ENCODE measurements at places on chromosomes 12 and 14.

GRCh38 chr12:26617513-26617912 lies 215.5 kb downstream of the ITPR2 start:
- no peak for DNase-seq

GRCh38 chr14:74616996-74617700 lies 5.1 kb upstream of the LTBP2 start:
- no peak for DNase-seq

GRCh38 chr14:93789228-93790130 lies 1.2 kb upstream of the PRIMA1 start:
- no peak for DNase-seq

GRCh38 chr12:49212572-49212971 lies 23.7 kb upstream of the TUBA1A start:
- no peak for DNase-seq

DNA sequence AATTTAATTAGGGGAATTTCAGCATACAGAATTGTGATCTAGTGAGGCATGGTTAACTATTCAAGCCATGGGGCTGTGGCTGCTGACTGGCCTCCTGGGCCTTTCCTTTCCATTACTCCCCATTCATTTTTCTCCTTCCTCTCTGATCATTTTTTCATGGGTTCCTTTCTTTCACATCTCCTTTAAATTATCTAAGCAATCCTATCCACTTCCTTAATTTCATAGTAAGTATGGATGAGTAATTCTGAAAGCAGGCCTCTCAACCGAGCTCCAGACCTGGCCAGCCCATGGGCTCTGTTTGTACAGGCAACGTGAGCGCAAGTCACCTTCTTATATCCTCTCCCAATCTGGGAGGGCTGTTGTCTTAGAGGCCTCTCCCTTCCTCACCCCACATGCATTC lies 13.4 kb downstream of the CKAP4 start:
- DNase-seq: no peak

DNA sequence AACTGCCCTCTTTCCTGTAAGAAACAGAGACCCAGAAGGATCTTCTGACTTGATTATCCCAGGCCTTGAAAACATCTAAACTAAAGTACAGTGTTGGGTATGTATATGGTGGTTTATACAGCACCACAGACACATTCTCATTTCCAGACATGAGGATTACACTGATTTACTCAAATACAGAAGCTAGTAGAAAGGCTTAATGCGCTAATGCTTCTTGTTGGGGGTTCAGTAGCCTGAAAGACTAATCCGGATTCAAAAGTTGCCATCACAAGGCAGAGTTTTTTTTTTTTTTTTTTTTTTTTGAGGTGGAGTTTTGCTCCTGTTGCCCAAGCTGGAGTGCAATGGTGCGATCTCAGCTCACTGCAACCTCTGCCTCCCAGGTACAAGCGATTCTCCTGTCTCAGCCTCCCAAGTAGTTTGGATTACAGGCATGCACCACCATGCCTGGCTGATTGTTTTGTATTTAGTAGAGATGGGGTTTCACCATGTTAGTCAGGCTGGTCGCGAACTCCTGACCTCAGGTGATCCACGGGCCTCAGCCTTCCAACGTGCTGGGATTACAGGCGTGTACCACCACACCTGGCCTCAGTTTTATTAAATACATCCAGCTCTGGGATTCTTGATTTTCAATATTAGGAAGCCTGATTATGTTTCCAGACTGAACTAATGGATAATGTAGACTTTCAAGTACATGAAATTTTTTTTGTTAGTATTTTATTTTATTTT lies 46.3 kb upstream of the HECTD1 start:
- no peak for DNase-seq

GRCh38 chr12:109150124-109150640 lies 33.8 kb downstream of the ACACB start:
- DNase-seq: no peak

DNA sequence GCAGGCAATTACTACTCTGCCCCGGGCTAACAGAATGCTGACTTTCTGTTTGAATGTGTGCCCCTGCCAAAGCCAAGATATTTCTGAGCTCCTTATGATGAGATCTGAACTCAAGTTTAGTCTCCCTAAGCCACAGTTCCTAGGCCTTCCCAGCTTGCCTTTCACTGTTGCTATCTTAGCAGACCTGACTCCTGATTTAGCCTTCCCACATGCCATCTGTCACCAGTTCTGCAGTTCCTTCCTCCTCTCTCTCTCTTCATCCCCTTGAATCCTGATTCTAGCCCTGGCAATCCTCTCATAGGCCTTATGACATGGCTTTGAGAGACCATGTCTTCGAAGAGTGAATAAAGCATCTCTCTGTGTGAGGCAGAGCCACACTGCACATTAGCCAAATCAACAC lies 12.5 kb upstream of the SAMD4A start:
- DNase-seq: no peak

- no peak for DNase-seq
Observed at GRCh38 chr12:16349131-16349460, 1.7 kb downstream of the MGST1 start.

DNA sequence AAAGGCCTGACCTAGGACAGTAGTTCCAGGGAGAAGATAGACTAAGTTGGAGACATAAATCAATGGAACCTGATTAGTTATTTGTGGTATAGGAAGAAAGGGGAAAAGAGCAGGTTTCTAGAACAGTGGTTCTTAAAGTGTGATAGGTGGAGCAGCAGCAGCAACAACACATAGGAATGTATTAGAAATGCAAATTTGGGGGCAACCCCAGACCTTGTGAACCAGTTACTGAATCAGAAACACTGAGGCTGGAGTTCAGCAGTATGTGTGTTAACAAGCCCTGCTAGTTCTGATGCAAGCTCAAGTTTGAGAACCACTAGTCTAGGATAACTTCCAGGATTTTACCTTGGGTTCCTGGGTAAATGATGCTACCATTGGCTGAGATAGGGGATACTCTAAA lies 308.7 kb downstream of the EMP1 start:
- no peak for DNase-seq

DNA sequence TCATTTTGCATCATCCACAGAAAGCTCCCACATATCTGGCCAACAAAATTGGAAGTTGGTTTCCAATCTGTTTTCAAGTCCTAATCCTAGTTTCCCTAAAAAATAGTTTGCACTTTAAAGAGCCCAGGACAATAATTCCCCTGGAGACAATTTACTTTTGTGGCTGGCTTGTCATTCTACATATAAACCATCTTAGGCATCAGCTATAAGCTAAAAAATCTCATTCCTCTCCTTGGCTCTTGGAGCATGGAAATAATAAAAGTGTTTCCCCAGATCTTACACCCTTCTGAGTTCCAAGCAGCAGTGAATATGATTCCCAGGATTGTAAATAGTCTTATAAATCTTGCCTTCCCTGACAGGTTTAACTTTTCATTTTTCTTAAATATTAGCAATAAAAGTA lies 89.1 kb upstream of the NUDT4 start:
- DNase-seq: no peak

GRCh38 chr14:53969326-53969725 lies 12.7 kb upstream of the BMP4 start:
- no peak for DNase-seq

DNA sequence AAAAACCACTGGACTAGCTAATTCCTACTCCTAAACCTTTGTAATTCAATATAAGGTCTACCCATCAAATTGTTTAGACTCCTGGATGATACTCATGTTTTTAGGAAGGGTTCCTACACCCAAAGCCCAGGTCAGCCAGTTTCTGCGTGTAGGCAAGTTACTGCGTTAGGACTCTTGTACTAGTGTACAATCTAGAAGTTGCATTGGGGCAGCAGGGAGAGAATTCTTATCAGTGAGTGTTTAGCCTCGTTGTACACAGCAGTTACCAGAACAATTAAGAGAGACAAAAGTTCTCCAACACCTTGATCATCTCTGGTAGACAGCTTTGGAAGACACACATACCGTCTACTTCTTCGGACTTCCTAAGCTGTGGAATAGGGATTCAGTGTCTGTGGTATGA lies 29.2 kb downstream of the FBXL14 start:
- DNase-seq: no peak

DNA sequence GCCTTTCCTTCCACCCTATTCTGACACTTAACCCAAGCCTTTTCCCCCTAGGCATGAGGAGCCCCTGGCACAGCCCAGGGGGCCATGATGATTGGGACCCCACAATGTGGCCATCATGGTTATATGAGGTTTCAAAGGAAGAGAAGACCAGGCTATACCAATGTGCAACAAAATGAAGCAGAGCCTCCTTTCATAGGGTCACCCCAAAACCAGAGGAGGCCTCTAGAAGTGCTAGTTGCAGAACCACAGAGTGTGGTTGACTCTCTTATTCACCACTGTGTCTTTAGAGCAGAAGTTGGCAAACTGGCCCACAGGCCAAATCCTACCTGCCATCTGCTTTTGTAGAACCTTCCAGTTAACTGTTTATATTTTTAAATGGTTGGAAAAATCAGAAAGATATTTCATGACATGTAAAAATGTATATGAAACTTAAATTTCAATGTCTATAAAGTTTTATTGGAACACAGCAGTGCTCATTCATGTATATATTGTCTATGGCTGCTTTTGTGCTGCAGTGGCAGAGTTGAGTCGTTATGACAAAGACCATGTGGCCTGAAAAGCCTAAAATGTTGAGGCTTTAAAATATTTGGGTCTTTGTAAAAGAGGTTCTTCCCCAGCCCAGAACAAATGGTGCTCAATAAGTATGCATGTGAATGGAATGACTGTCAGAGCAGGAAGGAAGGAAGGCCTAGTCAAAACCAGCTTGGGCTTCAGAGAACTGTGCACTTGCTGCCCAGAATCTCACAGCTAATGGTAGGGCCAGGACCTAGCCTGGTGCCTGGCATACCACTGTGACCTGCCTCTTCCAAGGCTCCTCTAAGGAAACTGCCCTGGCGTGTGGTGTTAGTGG lies 49.2 kb downstream of the SUSD6 start:
- DNase-seq: no peak

- no peak for DNase-seq
Observed at GRCh38 chr12:104473374-104473983, 16.7 kb downstream of the CHST11 start.

GRCh38 chr12:108833757-108834472 lies 23.5 kb downstream of the SSH1 start:
- DNase-seq: no peak

GRCh38 chr14:24952851-24953666 lies 96.9 kb downstream of the STXBP6 start:
- DNase-seq: no peak

DNA sequence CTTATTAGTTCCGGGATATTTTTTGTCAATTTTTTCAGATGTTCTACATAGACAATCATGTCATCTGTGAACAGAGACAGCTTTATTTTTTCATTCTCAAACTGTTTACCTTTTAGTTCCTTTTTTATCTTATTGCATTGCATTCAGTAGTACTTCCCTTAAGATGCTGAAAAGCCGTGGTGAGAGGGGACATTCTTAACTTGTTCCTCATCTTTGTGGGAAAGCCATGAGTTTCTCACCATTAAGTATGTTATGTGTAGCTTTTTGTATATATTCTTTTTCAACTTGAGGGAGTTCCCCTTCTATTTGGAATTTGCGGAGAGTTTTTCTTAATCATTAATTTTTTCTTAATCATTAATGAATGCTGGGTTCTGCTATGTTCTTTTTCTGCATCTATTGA lies 1727.1 kb upstream of the SEL1L start:
- DNase-seq: no peak

DNA sequence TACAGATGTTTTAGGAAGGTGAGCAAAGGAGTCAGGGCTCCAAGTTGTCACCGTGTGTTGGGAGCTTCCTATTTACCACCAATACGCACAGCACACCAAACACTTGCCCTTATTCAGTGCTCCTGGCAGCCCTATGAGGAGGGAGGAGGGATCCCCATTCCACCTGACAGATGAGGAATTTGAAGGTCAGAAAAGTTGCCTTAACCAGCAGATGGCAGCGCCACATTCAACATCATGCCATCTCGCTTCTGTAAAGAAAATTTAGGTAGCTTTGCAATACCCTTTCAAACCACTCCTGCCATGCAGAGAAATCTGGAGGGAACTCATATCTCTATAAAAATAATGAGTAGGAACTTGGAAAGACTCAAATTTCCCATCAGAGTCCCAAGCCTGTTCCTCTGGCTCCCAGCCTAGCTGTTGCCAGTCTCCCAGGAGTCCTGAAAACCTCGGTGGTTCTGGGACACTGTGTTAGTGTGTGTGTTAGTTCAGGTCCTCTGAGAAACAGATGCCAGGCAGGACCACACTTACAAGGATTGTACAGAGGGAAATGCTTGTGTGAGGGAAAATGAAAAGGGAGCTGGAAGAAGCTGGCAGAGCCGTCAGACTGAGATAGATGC lies 410.5 kb downstream of the MED13L start:
- DNase-seq: no peak

GRCh38 chr14:23297611-23298277 lies 4.9 kb downstream of the PPP1R3E start:
- no peak for DNase-seq

- DNase-seq: no peak
Observed at GRCh38 chr12:28506271-28506670, 316.0 kb downstream of the CCDC91 start.

DNA sequence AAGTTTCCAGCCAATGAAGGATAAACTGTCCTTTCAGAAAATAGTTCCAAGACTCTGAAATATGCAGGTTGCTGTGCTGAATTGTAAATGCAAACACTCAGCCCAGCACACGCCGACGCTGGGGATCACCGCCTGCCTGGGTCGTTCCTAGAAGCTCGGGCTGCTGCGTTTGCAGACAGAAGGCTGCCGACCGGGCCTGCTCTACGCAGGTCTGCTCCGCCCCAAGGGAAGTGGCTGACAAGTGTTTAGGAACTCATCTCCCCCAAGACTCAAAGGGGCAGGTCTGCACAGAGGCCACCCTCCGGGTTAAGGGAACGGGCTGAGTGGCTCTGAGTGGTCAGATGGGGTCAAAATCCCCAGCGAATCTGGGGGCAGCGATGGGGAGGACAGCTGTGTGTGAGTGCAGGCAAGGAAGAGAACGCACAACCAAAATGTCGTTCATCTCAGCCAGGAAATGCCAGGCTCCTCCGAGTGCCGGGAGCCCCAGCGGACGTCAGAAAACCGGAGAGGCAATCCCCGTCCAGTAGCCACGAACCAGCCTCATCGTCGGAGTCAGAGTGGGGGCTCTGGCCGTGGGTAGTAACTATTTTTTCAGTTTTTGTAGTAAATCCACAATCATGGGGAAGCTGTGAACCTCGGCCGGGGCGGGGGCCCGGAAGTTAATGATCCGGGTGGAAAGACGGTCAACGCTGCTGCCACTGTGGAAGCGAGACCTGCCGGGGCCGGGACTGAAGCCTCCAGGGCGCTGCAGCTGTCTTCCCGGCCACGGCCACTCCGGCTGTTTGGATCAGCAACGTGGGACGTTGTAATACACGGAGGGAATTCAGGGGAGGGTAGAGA lies 6.0 kb downstream of the GALNT9 start:
- DNase-seq: no peak

- DNase-seq: no peak
Observed at GRCh38 chr12:9104767-9105423, 10.8 kb downstream of the A2M start.

GRCh38 chr14:99946652-99947489 lies 118.4 kb upstream of the EVL start:
- no peak for DNase-seq
